ENCODE measurements at places on chromosomes 2 and 18.

DNA sequence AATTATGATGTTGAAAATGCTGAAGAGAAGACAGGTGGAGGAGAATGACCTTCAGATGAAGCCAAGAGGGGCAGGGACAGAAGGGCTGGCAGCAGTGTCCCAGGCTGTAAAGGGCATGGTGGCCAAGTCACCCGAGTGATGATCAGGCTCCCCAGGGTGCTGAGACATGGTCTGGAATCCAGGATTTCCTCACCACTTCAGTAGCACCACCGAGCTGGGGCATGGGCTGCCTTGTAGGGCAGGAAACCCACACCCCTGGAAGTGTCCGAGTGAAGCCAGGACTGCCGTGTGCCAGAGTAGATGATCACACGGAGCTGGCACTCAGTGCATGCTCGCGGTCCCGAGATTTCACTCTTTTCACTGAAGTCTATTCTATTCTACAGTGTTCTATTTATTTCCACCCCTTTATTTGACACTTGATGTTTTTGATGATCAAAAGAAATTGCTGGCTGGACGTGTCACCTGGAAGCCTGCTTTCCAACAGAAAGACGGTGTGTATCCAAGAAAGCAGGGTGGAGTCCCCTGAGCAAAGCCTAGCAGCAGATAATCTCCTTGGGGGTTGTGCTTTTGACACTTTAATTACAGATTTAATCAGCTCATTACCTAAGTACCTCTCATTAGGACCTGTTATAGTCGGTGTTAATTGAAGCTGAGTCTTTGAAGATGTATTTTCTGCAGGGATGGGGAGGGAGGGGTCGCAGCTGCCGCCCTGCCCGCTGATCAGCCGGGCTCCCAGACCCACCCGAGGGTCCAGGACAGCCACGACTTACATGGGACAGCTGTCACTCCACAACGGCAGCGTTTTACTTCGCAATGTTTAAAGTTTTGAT is 92.3 kb downstream of the SEPTIN10 start:
- no peak for DNase-seq

DNA sequence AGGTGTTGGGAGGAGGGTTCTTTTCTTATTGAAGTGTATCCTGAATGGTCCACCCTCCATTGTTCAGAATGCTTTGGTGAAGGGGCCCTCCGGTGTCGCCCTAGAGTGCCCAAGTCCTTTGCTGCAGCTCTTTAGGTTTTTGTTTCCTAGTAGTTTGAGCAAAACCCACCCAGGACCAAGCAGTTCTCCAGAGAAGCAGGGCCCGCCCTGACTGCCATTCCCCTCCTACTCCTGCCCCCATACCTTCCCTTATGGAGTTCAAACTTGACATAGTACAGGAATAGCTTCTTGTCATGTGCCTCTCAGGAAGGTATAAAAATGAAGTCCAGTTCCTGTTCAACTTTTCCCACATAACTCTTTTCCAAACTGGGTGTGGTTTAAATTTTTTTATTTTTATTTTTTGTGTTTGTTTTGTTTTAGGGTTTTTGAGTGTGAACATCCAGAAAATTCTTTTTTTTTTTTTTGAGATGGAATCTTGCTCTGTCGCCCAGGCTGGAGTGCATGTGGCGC is 5.6 kb downstream of the MERTK start:
- no peak for DNase-seq

- DNase-seq = no peak
Measured at GRCh38 chr2:239818086-239818485, 207.1 kb downstream of the NDUFA10 start.

- no peak for DNase-seq
Measured at GRCh38 chr18:12403601-12404506, 3.9 kb upstream of the PRELID3A start.

- no peak for DNase-seq
Measured at GRCh38 chr2:60507211-60507965, 46.1 kb downstream of the BCL11A start.

DNA sequence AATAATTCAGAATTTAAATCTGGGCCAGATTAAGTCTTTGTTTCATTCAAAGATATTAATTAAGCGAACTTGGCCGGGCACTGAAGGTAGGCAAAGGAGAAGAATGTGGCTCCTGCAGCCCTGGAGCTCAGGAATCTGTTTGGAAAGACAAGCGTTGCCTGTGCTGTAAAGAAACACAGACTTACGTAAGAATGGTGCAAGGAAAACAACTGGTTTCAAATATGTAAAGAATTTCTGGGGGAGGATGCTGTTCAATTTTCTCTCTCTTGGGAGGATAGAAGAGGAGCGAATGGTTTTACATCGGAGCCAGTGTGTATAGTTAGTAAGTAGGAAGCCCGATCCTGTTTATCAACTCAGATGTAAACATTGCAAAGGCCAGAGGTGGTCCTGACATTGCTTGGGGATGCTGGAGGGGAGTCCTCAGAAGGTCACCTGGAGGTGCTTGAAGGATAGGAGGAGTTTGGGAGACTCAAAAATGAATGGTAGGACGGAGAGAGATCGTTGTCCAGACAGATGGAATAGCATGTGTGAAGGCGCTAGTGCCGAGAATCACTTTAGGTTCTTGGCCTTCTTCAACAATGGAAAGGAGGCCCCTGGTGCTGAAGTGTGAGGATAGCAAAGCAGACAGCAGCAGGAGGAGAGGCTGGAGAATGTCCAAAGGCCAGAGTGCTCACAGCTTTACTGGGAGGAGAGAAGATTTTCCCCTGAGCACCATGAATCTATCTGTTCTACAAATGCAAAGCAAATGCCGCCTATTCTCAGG is 456.1 kb downstream of the LPIN1 start:
- DNase-seq = no peak

DNA sequence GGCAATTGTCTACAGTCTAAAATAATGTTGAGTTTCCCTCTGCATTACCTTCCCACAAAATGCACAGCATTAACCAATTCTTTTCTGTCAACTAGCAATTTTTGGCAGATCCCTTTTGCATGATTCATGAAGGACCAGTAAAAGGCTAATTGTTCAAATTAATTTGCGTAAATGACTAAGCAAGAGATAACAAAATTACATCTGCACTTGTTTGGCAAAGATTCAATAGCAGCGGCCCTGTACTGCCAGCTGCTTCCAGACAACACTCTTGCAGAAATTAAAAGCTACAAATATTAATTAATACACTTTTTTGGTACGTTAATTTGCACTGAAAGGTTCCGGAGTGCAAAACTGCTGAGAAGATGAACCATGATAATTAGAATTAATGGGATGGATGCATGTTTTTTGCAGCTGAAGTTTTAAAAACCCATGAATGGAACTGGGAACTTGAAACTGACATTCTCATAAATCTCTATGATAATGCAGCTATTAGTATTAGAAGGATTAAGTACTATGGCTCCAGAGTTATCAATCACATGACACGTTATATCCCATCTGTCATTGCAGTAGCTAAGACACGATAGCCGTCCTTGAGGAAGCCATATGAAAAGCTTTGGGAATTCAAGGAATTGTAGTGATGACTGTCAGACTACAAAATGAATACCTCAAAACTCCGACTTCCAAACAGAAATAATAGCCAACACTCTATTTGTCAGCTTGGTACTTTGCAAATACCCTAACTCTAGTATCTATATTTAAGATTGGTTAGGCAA is 1268.3 kb upstream of the ACVR2A start:
- no peak for DNase-seq

DNA sequence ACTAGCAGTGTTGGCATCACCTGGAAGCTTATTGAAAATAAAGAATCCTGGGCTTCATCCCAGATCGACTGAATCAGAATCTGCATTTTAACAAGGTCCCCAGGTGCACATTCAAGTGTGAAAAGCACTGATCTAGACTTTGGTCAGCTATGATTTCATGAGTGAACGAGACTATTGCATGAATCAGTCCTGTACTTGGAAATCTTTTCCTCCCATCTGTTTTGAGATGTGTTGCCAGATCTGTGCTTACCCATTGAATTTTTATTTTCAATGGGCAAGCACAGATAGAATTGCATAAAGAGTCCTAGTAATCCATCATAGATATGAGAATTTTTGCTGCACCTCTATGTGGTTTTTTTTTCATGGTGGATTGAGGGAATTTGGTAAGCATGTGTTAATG is 64.0 kb downstream of the PMS1 start:
- DNase-seq = no peak

DNA sequence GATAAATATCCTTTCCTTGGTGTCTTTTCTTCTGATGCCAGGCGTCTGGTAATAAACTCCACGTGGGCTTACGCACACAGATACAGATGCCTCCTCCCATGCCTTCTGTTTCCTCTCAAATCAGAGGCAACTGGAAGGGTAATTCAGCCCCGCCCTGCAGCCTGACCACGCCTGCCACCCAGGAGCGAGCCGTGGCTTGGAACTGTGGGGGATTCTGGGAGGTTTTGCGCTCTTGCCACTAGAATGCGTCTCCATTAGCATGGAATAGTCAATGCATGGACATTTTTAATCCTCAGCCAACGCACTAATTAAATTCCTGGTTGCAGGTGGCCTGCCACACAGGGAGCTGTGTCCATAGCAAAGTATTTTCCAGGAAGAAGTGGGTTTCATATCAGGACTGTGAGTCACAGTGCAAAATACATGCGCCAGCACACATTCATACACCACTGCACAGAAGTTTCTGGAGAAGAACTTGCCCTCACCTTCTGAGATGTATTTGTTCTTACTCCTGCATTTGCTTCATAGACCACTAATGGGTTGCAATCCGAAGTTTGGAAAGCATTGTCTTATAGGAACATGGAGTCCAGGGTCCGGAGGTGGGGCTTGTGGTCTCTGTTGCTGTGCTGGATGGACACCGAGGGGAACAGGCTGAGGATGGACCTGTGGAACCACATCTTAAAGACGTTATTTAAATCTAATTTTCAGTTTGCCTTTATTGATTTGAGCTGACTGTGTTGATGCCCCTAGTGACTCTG is 151.4 kb downstream of the LDLRAD4 start:
- DNase-seq = no peak
